ENCODE measurements at places on chromosomes 6 and 20. TPM values are rescaled to one million over a fixed set of nuclear protein-coding genes. Genes with fewer than 3 reads are reported as not detected.

VNN1 gene
- not detected for total RNA-seq

PTGIS gene
- 0.15 TPM for total RNA-seq

PERP gene
- 38.5 TPM for total RNA-seq

THBS2 gene
- 43.2 TPM for total RNA-seq

FOXC1 gene
- 3.0 TPM for total RNA-seq

TFAP2A gene
- not detected for total RNA-seq

BPIFB2 gene
- total RNA-seq, result not detected

FAM217A gene
- total RNA-seq, result not detected

OR2J3 gene
- not detected for total RNA-seq

CBLN4 gene
- not detected for total RNA-seq

TMEM181 gene
- total RNA-seq, result 18.1 TPM

TREM1 gene
- total RNA-seq, result 0.15 TPM

TCP1 gene
- 230 TPM for total RNA-seq

CNR1 gene
- total RNA-seq, result 0.45 TPM

ANKEF1 gene
- 2.4 TPM for total RNA-seq

TMEM244 gene
- not detected for total RNA-seq

MYLK2 gene
- total RNA-seq, result 0.30 TPM

KCNK5 gene
- 0.15 TPM for total RNA-seq

SLC32A1 gene
- total RNA-seq, result not detected

CD40 gene
- 4.4 TPM for total RNA-seq

WFDC2 gene
- total RNA-seq, result not detected

DNPH1 gene
- 74.8 TPM for total RNA-seq

AVP gene
- not detected for total RNA-seq

KHDC3L gene
- not detected for total RNA-seq

UBD gene
- total RNA-seq, result not detected

GSTA2 gene
- not detected for total RNA-seq

RPS6KA2 gene
- total RNA-seq, result 44.2 TPM
